RWPE2 (cell line): ENCODE measurements at places on chromosomes 5 and 9.
A peak's percentile ranks its signal among the peaks of the same experiment; 100 is the strongest.

DNA sequence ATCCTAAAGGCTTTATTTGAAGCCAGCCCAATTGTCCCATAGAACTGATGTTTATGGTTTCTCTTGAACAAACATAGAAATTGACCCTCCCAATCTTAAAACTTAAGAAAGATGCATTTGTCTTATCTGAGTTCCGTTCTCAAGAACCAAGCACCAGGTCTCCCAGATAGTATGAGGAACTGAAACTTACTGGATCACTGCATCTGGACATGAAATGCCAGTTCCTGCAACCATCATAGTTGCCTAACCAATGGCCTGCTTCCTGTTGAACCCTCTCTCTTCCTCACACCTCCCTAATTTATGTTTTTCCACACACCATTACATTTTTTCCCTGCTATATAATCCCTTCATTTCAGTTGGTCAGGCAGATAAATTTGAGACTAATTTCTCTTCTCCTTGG lies 478.9 kb downstream of the HTR1A start:
- DNase-seq, result no peak

GRCh38 chr5:129172580-129172979 lies 78.0 kb downstream of the ISOC1 start:
- no peak for DNase-seq

- DNase-seq, result no peak
Observed at GRCh38 chr9:21320465-21320864, 14.7 kb downstream of the KLHL9 start.

- no peak for DNase-seq
Observed at GRCh38 chr5:148626081-148626613, 28.2 kb downstream of the HTR4 start.

GRCh38 chr9:114235033-114235661 lies 79.8 kb downstream of the COL27A1 start:
- no peak for DNase-seq

DNA sequence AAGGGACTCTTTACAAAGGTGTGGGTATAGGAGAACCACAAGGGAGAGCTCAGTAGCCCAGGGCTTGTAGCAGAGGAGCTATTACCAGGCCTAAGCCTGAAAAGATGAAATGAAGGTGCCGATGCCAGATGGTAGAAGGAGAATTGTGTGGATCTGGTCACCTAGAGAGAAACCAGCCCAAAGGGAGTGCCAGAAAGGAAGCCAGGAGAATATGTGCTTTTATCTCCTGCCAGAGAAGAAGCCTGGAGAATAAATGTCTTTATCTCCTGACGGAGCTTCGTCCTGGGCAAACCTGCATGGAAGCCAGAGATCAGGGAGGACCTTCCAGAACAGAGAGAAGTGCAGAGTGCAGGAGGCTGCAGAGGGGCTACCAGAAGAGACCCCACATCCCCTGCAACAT lies 142.6 kb downstream of the MED10 start:
- no peak for DNase-seq

DNA sequence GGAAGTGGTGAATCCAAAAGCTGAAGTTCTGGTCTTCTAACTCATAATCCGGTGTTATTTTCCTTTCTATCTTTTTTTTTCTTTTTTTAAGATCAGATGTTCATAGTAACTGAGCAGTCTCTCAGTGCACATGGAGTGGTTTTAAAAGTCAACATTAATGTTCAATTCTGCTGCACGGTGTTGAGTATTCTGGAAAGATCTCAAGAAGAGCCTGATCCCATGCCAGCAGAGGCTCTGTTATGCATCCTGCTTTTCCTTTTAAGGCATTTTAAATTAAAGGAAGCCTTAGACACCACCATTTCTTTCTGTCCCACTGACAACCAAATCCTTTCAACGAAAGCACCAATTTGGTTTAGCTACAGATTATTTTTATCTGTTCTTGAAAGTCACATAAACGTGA lies 33.4 kb downstream of the SEMA5A start:
- no peak for DNase-seq

GRCh38 chr5:68872088-68872839 lies 221.6 kb upstream of the SLC30A5 start:
- DNase-seq, result no peak

GRCh38 chr9:91089405-91090129 lies 272.2 kb downstream of the AUH start:
- DNase-seq, result no peak

GRCh38 chr5:29157975-29158374 lies 2035.5 kb upstream of the CDH6 start:
- DNase-seq, result no peak

DNA sequence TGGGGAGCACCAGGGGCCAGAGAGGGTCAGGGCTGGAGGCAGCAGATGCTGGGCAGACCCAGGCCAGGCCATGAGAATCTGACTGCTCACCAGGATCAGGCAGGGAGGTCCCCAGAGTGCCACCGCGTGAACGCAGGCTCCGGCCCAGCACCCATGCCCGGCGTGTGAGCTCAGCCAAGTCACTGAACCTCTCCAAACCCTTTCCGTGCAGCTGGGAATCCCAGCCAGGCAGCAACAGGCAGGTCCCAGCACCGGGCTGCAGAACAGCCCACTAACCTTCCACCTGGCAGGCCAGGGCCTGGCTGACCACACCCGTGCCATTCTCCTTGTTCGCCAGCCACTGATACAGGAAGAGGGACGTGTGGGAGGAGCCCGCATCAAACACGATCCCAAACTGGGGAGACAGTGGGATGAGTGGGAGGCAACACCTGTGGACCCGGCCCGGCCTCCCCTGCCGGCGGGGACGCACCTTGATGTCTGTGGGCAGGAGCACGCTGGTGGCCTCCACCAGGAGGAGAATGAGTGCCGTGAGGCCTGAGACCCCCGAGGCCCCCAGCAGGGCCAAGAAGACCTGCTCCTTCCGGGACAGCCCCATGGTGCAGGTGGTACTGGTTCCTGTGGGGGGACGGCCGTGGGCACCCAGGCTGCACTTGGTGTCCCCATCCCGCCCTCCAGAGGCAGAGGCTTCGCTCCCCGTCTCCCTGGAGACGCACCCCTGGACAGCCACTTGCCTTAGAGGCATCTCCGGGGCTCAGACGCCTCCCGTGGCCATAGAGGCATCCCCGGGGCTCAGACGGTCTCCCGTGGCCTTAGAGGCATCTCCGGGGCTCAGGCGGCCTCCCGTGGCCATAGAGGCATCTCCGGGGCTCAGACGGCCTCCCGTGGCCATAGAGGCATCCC lies 3.2 kb downstream of the ENTPD8 start:
- peak; percentile 61 for DNase-seq

DNA sequence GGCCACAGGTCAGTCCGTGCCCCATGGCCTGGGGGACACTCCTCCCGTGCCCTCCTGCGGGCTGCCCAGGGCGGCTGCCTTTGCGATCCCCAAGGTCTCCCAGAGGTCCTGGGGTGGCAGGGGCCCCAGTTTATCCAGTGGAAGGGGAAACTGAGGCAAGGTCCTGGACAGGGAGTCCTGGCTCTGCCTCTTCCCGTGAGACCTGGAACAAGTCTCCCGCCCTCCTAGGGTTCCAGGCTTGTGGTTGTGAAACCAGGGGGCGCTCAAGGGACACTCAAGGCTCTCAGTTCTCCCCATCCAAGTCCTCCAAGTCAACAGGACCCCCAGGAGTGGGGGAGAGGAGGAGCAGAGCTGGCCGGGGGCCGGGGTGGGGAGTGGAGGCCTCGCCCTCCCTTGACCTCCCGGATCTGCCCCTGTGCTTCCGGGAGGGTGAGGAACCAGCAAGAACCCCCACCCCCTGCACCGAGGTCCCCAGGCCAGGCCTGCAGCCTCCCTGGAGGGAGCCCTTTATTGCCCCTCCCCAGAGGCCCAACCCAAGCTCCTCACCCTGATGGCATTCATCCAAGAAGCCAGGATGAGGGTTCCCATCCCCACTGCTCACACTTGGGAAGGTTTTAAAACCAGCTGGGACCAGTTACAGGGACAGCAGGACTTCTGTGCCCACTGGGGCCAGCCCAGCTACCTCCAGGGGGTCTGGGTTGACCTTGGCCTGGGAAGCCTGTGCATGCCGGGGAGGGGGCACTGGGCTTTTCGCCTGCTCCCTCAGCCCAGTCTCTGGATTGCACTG lies 24.7 kb upstream of the TMEM250 start:
- peak; percentile 52 for DNase-seq

DNA sequence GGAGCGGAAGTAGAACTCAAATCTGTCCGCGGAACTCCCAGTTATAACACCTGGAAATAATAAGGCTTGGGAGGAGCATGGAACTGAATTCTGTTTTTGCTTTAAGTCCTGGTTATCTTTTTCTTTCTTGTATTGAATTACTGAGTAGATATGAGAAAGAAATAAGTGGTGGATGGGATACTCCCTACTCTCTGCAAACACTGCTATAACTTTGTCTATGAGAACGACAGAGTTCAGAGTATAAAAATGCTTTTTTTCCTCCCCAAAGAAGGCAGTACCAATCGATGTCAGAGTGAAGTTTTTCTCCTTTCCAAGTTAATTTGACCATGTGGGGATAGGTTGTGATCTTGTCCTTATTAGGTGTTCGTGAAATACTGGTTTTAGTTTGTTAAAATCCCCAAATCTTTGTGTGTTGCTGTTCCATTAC lies 1.2 kb downstream of the RIC1 start:
- no peak for DNase-seq

DNA sequence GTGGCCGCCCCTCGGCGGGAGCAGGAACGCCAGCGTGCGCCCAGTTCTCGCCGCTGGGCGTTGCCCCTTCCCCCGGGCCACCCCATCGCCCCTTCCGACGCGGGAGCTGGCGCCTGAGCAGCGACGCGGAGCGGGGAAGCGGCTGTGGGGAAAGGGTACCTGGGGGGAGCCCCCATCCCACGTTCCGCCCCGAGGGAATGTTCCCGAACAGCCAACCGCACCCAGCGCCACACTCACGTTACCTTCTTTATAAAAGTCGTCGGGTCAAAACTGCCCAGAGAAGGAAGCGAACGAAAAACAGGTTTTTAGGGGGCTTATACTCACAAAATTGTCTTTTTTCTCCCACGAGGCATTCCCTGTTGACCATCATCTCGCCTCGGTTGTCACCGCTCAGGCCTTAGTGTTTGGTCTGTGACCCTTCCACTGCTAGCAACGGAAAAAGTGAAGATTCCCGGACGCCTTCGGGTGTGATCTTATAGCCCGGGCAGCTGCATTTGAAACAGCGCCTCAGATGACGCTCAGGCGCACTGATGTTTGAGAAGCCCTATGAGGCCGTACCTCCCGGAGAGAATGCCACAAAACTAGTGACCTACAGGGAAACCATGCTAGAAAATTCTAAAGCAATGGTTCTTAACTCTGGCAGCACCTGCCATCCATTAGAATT lies 475 bp upstream of the GOLM1 start:
- no peak for DNase-seq

DNA sequence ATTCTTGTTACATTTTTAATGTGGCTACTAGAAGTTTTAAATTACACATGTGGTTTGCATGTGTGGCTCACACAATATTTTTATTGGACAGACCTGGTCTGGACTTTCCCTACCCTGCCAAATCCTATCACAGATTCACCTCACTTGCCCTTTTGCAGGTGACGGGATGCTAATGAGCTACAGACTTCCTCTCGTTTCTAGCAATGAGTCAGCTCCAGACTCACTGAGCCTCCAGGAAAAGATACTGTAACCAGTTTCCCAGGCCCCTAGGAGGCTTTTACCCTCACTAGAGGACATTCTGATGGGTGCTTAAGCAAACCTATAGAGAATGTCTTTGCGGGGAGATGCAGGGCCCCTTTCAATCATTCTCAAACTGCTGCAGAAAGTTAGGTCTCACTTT lies 135.4 kb downstream of the WDR41 start:
- DNase-seq, result no peak

GRCh38 chr5:162503796-162504195 lies 436.2 kb downstream of the GABRG2 start:
- DNase-seq, result no peak
